EH (cell line): ENCODE measurements at places on chromosomes 12 and 14.

GRCh38 chr14:52286661-52287649 lies 19.5 kb downstream of the PTGDR start:
- DNase-seq: no peak

DNA sequence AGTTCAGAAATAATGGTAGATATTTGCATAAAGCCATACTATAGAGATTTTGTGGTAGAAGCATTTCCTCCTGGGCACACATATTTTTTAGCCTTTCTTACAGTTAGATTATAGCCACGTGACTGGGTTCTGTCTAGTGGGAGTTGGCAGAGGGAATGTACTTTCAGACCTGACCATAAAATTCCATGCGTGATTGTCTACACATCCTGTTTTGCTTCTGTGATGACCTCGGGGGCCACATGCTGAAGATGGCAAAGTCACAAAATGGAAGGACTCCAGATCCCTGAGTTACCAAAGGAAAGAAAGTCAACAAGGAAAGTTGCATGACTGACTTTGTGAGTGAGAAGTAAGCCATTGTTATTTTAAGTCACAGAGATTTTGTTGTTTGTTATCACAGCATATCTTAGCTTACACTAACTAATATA lies 14.6 kb upstream of the MIA2 start:
- peak; percentile 58 for DNase-seq

DNA sequence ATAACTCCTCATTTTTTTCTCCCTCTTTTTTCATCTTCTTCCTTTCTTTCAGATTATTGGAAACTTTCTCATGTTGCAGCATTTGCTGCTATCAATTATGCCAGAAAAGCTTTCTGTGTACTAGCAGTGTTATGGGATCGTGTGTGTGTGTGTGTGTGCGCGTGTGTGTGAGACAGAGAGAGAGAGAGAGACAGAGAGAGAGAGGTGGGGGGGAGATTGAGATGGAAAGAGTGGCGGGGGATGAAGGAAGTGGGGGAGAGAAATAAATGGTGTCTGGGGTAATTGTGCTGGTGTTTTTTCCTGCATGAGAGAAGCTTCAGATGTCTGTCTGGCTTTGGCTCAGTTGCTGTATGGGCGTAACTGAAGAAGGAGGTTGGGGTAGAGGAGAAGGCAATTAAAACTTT lies 268.9 kb downstream of the RAD51B start:
- no peak for DNase-seq

- DNase-seq: peak; percentile 54
Measured at GRCh38 chr14:62097072-62097471, 334.9 kb downstream of the SNAPC1 start.

- peak; percentile 53 for DNase-seq
Measured at GRCh38 chr12:23204933-23205778, 580.2 kb downstream of the ETNK1 start.

- no peak for DNase-seq
Measured at GRCh38 chr14:65594153-65594881, 181.8 kb downstream of the FUT8 start.

DNA sequence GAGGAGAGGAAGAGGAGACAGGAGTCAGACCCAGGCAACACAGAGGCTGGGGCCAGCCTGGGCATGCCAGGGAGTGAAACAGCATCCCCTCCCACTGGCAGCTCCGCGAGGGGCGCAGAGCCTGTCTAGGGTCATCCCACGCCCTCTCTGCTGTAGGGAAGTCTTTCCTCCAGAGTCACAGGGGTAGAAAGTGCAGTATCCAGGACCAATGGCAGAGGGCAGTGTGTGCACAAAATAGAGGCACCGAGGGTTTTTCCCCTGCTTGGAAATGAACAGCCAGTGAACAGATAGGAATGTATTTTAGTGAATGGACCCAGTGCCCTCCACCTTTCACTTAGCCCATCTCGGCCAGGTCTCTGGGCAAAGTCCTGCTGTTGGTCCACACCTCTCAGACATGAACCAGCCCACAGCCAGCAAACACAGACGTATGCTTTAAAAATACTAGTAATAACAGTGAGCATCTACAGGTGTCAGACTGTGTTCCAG lies 9.4 kb upstream of the KRT74 start:
- peak; percentile 68 for DNase-seq

- no peak for DNase-seq
Measured at GRCh38 chr14:104432611-104433231, 146.8 kb upstream of the C14orf180 start.

GRCh38 chr14:91898372-91898771 lies 31.0 kb upstream of the TC2N start:
- DNase-seq: no peak

DNA sequence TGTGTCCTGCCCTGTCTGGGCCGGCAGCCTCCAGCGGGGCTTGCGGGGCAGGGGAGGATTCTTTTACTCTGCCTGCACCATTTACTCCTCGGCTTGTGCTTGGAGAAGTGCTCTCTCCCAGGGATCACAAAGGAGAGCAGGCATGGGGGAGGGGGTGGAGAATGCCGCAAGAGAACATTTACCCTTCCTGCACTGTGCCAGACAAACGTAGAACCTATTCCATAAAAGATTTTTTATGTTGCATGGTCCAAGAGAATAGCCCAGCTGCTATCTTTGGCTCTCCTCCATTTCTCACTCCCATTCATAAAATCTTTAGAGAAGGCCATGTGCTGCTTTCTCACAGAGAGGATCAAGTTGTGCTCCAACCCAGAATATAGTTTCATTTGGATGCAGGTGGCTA lies 159.4 kb downstream of the SPTSSA start:
- no peak for DNase-seq

GRCh38 chr14:91493169-91493568 lies 16.9 kb downstream of the PPP4R3A start:
- DNase-seq: peak; percentile 28

- no peak for DNase-seq
Measured at GRCh38 chr12:32309811-32310736, 89.3 kb upstream of the FGD4 start.

DNA sequence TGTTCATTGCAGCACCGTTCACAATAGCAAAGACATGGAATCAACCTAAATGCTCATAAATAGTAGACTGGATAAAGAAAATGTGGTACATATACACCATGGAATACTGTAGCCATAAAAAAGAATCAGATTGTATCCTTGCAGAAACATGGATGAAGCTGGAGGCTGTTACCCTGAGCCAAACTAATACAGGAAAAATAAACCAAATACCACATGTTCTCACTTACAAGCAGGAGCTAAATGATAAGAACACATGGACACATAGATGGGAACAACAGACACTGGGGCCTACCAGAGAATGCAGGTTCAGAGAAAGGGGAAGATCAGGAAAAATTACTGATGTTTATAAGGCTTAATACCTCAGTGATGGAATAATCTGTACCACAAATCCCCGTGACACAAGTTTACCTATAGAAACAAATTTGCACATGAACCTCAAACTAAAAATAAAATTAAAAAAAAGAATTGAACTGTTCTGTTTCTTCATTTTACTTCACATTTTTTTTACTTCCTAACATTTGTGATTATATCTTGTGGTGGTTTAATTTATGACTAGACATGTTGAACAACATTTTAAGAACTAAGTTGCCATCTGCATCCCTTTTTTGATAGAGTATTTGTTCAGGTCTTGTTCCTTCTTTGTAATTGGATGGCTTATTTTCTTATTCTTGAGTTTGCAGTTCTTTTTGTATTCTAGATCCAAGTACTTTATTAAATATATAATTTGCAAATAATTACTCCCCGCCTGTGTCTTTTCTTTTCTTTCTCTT lies 835.2 kb downstream of the FSCB start:
- no peak for DNase-seq

- no peak for DNase-seq
Measured at GRCh38 chr14:21686468-21686867, 12.8 kb upstream of the OR4E1 start.

GRCh38 chr12:80178846-80179245 lies 79.5 kb downstream of the OTOGL start:
- DNase-seq: no peak

- DNase-seq: peak; percentile 97
Measured at GRCh38 chr12:100058482-100059029, 73.8 kb upstream of the ANKS1B start.

DNA sequence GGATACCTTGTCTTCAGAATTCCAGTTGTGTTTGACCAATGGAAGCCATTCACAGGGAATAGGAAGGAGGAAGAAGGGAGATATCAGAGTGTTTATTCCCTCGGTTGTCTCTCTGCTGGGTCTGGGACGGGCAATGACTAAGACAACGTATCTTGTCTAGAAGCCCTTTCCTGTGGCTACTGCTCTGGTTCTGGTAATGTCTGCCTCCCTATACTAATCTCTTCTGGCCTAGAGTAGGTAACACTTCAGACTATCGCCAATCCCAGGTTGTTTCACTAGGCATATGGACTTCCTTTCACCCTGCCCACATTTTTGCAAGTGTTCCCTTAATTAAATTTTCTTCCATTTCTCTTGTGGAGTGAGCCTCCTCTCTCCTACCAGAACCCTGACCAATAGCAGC lies 687.7 kb upstream of the TBX3 start:
- no peak for DNase-seq

GRCh38 chr14:103213331-103213730 lies 90.1 kb downstream of the TNFAIP2 start:
- no peak for DNase-seq

DNA sequence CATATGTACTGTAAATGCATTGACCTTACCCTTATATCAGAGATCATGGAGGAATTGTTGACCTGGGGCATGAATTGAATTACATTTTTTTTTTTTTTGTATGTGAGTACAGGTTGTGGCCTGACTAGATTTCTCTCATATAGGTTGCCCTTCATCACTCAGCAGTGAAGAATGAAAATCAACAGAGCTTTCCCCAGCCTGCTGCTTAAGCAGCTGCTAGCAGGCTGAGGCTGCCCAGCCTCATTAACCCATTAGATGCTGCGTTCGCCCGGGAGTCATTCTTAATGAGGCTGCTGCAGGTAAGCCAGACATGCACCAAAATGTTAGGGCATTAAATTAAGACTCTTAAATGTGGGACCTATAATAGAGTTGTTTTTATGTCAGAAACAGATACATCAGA lies 236.0 kb downstream of the ETNK1 start:
- DNase-seq: no peak

GRCh38 chr12:110743571-110744093 lies 941 bp upstream of the PPP1CC start:
- DNase-seq: peak; percentile 30

- no peak for DNase-seq
Measured at GRCh38 chr12:85835426-85836196, 598 bp downstream of the RASSF9 start.

GRCh38 chr12:76679778-76680177 lies 84.1 kb upstream of the ZDHHC17 start:
- DNase-seq: no peak

GRCh38 chr12:127767656-127768055 lies 499.3 kb upstream of the TMEM132C start:
- no peak for DNase-seq

DNA sequence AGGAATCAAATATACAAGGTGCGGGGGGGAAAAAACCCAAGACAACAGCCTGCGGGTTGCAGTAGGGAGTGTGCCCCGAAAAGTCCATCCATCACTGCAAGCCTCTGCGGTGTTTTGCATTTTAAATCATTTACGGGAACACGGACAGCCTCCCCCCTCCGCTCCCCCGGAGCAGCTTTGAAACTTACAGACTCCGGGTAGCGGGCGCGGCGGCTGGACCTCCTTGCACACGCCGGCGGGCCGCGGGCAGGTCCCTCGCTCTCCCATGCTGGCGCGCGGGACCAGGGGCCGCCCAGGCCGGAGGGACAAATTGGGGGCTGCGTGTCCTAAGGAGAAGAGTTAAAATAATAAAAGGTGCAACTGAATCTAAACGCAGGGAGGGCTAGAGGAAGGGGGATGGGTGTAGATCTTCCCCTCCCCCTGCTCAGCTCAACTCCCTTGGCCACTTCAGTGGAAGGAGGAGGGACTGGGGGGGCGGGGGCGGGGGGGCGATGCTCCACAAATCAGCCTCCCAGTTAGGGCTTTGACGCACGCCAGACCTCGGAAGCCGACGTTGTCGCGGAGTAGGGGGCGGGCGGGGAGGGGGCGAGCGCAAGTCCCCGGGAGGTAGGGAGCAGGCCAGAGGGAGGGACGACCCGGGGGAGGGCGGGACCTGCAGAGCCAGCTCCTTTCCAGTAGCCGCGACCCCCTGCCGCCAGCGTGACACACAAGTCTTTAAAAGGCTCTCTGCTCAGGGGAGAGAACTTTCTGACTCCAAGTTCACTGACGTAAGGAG lies at the start of gene KCNJ8:
TSS of gene KCNJ8 (minus strand) at position 349 of the 775 bp plus-strand sequence. CDS start 1,090 bp downstream, outside the sequence.
- peak; percentile 67 for DNase-seq

DNA sequence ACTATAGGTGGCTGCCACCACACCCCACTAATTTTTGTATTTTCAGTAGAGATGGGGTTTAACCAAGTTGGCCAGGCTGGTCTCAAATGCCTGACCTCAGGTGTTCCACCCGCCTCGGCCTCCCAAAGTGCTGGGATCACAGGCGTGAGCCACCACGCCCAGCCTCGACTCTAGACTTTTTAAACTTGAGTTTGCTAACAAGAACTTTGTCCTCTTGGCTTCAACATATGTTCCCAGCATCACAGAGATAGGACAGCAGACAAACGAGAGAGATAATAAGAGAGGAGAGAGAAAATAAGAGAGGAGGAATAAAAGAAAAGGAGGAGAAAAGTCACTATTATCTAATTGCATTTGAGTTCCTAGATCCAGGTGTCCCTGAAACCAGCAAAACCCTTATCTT lies 119.1 kb downstream of the CEP83 start:
- no peak for DNase-seq

GRCh38 chr14:59343585-59343984 lies 121.6 kb downstream of the GPR135 start:
- no peak for DNase-seq
